MM.1S (cell line): ENCODE measurements at places on chromosomes 5 and 9.

- H3K36me3 ChIP-seq, result no peaks in the 10 kb centered on the region
- no peaks in the 10 kb centered on the region for H3K27me3 ChIP-seq
- H3K27ac ChIP-seq, result no peak overlapping the region
- DNase-seq, result no peak
- no peaks in the 10 kb centered on the region for H3K4me1 ChIP-seq
- H3K4me3 ChIP-seq, result no peak overlapping the region
Measured at GRCh38 chr9:114532561-114533237, 27.4 kb upstream of the WHRN start.

DNA sequence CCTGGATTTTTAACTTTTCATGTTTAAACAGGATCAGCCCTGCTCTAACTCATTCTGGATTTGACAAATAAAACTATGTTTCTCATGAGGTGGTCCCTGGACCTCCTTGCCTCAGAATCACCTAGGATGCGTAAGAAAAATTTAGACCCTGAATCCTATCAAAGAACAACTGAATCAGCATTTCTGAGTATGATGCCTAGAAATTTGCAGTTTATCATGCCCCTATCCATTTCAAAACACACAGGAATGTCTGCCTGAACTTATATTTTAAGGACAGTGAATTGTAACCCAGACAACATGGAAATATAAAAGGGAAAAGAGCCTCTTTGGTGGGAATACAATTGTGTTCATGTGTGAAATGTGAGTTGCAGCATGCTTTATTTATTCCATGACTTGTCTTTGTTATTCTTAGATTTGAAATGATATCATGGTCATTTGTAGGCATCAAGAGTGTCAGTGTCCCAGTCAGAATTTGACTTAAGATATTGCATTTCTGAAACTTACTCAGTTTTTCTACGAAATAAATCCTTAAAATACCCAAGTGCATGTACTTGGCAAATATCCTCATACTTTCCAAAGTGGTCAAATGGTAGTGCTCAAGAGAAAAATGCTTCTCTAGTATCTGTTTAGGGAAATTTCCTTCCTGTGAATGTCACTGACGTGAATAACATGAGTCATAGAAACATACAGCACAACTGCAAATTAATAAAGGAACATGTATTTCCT lies 144.3 kb downstream of the GIN1 start:
- H3K36me3 ChIP-seq, result no peaks in the 10 kb centered on the region
- no peak overlapping the region for H3K4me3 ChIP-seq
- no peak for DNase-seq
- H3K27me3 ChIP-seq, result no peaks in the 10 kb centered on the region

- H3K27me3 ChIP-seq, result no peaks in the 10 kb centered on the region; the same call in 1 of the 2 replicates
- H3K4me1 ChIP-seq, result no peaks in the 10 kb centered on the region
- no peak for DNase-seq
Measured at GRCh38 chr5:90967851-90968250, 409.3 kb downstream of the ADGRV1 start.

- no peak overlapping the region for H3K27ac ChIP-seq
- H3K36me3 ChIP-seq, result no peaks in the 10 kb centered on the region
- H3K27me3 ChIP-seq, result no peaks in the 10 kb centered on the region
- DNase-seq, result no peak
Measured at GRCh38 chr5:156685481-156685880, 164.6 kb upstream of the PPP1R2B start.

DNA sequence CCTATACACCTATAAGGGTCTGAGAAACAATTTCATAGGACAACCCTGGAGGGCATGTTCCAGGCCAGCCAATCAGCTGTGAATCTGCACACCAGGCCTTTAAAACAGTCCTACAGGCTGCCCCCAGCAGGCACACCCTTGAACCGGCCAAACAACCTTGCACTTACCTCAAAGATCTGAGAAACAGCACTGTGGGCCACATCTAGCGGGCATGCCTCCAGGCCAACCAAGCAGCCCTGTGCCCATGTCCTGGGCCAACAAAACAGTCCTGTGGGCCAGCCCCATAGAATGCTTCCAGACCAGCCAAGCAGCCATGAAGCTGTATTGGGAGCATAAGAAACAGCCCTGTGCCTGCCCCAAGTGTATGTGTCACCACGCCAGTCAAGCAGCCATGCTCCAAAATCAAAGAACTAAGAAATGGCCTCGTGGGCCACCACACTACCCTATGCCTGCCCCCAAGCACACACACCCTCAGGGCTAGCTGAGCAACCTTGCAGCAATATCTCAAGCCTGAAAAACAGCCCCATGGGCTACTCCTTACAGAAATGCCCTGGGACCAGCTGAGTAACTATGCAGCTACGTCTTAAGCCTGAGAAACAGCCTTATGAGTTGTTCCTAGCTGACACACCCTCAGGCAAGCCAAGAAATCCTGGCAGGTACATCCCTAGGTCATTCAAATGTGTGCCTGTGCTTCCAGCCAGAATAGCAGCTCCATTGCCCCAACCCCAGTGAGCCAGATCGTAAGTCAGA lies 2243.8 kb upstream of the C9orf72 start:
- H3K27me3 ChIP-seq, result no peaks in the 10 kb centered on the region
- H3K4me3 ChIP-seq, result no peak overlapping the region
- H3K4me1 ChIP-seq, result no peaks in the 10 kb centered on the region
- no peak for DNase-seq
- H3K36me3 ChIP-seq, result no peaks in the 10 kb centered on the region

DNA sequence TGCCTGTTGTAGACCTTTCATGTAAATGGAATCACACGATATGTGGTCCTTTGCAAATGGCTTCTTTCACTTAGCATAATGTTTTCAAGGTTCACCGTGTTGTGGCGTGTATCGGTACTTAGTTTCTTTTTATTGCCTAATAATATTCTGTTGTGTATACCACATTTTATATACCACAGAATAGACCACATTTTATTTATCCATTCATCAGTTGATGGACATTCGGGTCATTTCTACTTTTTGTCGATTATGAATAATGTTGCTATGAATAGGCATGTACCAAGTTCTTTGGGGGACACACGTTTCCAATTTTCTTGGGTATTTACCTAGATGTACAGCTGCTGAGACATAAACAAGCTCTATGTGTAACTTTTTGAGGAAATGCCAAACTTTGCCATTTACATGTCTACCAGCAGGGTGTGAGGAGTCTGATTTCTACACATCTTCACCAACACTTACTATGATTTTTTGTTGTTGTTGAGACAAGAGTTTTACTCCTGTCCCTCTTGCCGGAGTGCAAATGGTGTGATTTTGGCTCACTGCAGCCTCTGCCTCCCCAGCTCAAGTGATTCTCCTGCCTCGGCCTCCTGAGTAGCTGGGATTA lies 144.7 kb downstream of the RGS3 start:
- H3K36me3 ChIP-seq, result no peaks in the 10 kb centered on the region

- no peaks in the 10 kb centered on the region for H3K27me3 ChIP-seq
- H3K4me3 ChIP-seq, result no peak overlapping the region
- H3K36me3 ChIP-seq, result no peaks in the 10 kb centered on the region
- H3K4me1 ChIP-seq, result no peaks in the 10 kb centered on the region
Measured at GRCh38 chr5:82362636-82363035, 84.5 kb upstream of the RPS23 start.

DNA sequence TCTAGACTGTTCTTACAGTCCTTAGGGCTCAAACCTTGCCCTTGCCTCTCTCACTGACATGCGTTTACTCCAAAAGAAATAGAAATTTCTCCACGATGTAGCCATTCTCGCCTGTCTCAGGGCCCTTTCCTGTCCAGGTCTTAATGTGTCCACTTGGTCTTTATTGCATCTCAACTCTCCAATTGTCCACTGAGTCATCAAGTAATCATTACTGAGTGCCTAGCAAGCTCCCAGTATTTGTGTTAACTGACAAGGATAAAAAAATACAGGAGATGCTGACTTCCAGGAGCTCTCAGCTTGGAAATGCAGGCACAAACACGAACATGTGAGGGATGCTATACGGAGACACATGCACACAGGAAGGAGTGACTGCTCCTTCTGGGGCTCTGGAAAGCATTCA lies 147.3 kb downstream of the ARSB start:
- DNase-seq, result no peak
- H3K27ac ChIP-seq, result no peak overlapping the region
- no peaks in the 10 kb centered on the region for H3K36me3 ChIP-seq
- H3K4me3 ChIP-seq, result no peak overlapping the region
- H3K4me1 ChIP-seq, result no peaks in the 10 kb centered on the region

DNA sequence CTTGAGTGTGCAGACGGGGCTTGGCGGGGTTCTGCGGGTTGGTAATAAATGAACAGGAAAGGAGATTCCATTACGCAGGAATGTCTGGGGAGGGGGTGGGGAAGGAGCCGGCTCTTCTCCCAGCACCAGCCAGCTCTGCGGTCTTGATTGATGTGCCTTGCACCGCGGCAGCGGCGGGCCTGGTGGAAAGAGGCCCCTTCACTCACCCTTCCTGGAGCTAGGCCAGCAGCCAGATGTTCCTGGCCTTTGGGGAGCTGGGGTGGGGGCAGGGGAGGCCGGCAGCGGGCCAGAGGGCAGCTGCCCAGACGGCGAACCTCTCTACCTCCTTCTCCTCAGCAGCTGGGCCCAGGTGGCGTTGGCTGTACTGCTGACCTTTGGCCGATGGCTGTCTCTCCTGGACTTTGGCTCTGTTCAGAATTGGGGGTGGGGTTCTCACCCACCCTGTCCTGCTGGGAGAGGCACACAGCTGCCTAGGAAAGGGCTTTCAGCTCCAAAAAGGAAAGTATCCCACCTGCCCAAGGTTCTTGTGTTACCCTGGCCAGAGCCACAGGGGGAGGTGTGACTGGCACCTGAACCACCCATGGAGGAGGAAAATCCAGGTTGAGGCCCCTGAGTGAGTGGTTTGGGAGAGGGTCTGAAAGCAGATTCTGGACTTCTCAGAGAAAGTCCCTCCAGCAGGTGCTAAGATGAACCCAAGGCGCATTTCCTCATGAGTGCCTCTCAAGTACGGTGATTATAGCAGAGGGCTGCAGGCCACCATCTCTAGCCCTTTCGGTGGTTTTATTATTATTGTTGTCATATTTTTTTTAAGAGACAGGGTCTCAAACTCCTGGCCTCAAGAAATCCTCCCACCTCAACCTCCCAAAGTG lies 58.0 kb upstream of the SYNPO start:
- no peaks in the 10 kb centered on the region for H3K4me1 ChIP-seq
- H3K4me3 ChIP-seq, result no peak overlapping the region
- no peaks in the 10 kb centered on the region; the same call in 1 of the 2 replicates for H3K27me3 ChIP-seq
- no peak overlapping the region for H3K27ac ChIP-seq
- no peak for DNase-seq
- H3K36me3 ChIP-seq, result no peaks in the 10 kb centered on the region

GRCh38 chr5:34682926-34683623 lies 26.9 kb downstream of the RAI14 start:
- H3K27me3 ChIP-seq, result no peaks in the 10 kb centered on the region
- no peaks in the 10 kb centered on the region for H3K36me3 ChIP-seq
- H3K27ac ChIP-seq, result no peak overlapping the region
- no peak overlapping the region for H3K4me3 ChIP-seq
- no peak for DNase-seq
- H3K4me1 ChIP-seq, result no peaks in the 10 kb centered on the region

DNA sequence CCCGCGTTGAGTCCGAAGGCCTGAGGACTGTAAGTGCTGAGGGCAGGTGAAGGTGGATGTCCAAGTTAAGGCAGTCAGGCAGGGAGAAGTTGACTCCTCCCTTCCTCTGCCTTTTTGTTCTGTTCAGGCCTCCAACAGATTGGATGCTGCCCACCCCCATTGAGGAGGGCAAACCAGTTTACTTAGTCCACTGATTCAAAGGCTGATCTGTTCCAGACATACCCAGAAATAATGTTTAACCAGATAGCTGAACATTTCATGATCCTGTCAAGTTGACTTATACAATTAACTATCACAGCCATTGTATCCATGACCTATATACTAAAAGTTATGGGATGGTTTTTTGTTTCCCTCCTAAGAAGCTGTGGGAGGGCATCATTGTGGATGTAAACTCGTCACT lies 8.3 kb upstream of the TEX48 start:
- DNase-seq, result no peak
- H3K27me3 ChIP-seq, result no peaks in the 10 kb centered on the region
- no peak overlapping the region for H3K27ac ChIP-seq
- peaks cover 9% of the 10 kb centered on the region for H3K4me1 ChIP-seq
